ENCODE measurements at places on chromosomes 6 and 20.
A peak's percentile ranks its signal among the peaks of the same experiment; 100 is the strongest.

GRCh38 chr6:55875400-55875799, at the start of gene BMP5:
Gene BMP5, minus strand, starts transcription at chr6:55875590. Its CDS starts 725 bp downstream, at chr6:55874865.
- H3K36me3 ChIP-seq: no peaks in the 10 kb centered on the region
- no peak for DNase-seq
- H3K27ac ChIP-seq: no peak within 1 kb of the TSS
- no peaks in the 10 kb centered on the region for H3K4me1 ChIP-seq
- H3K27me3 ChIP-seq: no peaks in the 10 kb centered on the region
- peak within 1 kb of the TSS; percentile 32 for H3K4me3 ChIP-seq

DNA sequence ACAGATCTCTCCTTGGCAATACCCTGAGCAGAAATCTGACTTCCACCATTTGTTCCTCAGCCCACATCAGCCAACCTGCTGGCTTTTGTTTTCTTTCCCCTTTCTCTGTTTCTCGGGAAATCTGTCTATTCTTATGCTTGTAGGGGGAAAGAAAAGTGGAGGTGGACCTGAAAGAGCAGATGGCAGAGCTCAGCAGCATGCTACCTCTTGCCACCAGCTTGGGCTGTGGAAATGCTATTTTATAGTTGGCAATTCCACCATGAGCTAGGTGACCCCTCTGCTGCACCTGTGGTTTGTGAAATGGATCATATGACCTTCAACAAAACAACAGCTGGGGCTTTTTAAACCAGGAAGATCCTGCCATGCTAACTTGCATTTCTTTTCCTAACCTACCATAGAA, 6.8 kb upstream of the SPATS1 start:
- no peak overlapping the region for H3K27ac ChIP-seq
- no peak for DNase-seq
- no peak overlapping the region for H3K4me3 ChIP-seq
- H3K36me3 ChIP-seq: no peaks in the 10 kb centered on the region

- H3K4me1 ChIP-seq: peaks cover 17% of the 10 kb centered on the region
- H3K27me3 ChIP-seq: no peaks in the 10 kb centered on the region
- no peak for DNase-seq
- H3K27ac ChIP-seq: no peak overlapping the region
Measured at GRCh38 chr20:20202768-20203167, 150.4 kb downstream of the CFAP61 start.

GRCh38 chr20:23644164-23644563, 6.4 kb upstream of the CST3 start:
- no peaks in the 10 kb centered on the region for H3K4me1 ChIP-seq
- no peaks in the 10 kb centered on the region for H3K27me3 ChIP-seq
- no peak overlapping the region for H3K27ac ChIP-seq
- H3K4me3 ChIP-seq: no peak overlapping the region

DNA sequence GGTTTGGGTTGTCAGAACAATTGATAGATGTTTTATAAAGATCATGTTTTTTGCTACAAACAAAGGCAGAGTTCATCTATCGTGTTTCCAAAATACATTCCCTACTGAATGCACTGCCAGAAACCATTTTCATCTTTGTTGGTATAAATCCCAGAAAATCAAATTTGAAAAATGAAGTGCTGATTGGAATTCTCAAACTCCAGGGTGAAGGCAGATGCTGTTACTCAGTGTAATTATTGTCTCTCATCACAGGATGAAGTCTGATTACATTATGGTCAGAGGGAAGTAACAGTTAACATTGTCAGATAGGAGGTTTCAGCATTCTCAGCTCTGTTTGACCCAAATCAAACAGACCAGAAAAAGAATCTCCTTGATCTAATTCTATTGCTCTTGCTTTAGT, 198.4 kb upstream of the KCNK16 start:
- no peaks in the 10 kb centered on the region for H3K27me3 ChIP-seq
- no peaks in the 10 kb centered on the region for H3K36me3 ChIP-seq
- no peak for DNase-seq
- no peak overlapping the region for H3K4me3 ChIP-seq

DNA sequence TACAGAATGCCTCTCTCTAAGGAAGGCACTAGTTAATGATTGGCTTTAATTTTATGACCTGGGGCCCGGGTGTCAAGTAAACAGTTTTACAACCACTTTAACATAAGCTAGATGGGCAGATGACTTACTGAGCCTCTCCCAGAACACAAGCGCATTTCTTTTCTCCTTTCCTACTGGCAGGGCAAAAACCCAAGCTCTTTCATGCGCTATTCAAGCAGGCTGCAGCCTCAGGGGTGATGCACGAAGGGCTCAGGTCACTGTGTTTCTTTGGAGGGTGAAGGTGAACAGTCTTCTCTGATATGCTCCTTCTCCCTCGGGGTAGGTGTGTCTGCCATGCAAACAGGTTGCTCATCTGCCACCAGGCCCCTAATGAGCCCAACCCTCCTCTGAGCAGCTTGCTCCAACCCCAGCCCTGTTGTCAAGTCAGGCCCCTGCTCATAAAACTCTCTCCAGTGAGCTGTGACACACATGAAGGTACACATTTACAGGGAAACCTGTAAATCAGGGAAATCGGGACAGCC, 73.5 kb upstream of the CDH4 start:
- H3K27me3 ChIP-seq: no peaks in the 10 kb centered on the region
- no peaks in the 10 kb centered on the region for H3K36me3 ChIP-seq
- DNase-seq: no peak
- no peak overlapping the region for H3K27ac ChIP-seq
- no peaks in the 10 kb centered on the region for H3K4me1 ChIP-seq
- H3K4me3 ChIP-seq: no peak overlapping the region

- no peak overlapping the region for H3K27ac ChIP-seq
- H3K4me3 ChIP-seq: no peak overlapping the region
- no peaks in the 10 kb centered on the region for H3K27me3 ChIP-seq
- no peaks in the 10 kb centered on the region for H3K36me3 ChIP-seq
- DNase-seq: no peak
Measured at GRCh38 chr6:155939253-155939652, 483.6 kb upstream of the NOX3 start.

DNA sequence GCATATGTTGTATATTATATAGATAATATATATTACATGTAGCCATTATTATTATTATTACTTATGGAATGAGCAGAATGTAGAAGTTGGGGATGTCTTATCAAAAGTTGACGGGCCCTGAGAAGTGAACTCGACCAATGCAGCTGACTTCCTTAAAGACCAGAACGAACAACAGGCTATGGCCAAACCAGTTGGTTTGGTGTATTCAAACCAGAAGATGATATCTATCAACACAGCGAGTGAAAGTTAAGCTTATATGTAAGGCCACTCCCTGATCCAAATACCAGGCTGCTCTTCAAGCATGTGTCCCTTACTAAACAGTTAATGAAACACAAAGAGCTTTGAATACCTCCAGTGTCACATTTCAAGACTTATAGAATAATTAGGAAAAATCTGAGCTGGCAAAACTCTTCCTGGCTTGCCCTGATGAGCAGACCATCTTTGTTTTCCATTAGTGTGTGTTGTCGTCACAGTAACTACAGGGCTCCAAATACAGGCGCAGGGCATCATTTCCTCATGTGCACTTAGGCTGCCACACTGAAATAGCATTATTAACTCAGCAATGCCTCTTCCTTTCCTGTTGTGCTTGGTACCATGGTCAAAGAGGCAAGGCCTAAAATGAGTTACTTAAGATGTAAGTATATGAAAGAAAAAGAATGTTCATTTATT, 6.6 kb downstream of the FILIP1 start:
- H3K27ac ChIP-seq: peak overlapping the region; percentile 96
- no peak overlapping the region for H3K4me3 ChIP-seq
- no peak for DNase-seq

GRCh38 chr6:122401104-122401503, 1.7 kb downstream of the HSF2 start:
- no peaks in the 10 kb centered on the region for H3K36me3 ChIP-seq
- H3K4me1 ChIP-seq: no peaks in the 10 kb centered on the region
- peak overlapping the region; percentile 92 for H3K27ac ChIP-seq

- H3K36me3 ChIP-seq: no peaks in the 10 kb centered on the region
- no peaks in the 10 kb centered on the region for H3K27me3 ChIP-seq
- H3K27ac ChIP-seq: no peak overlapping the region
- H3K4me1 ChIP-seq: no peaks in the 10 kb centered on the region
Measured at GRCh38 chr6:107764684-107765460, 59.2 kb downstream of the SCML4 start.

DNA sequence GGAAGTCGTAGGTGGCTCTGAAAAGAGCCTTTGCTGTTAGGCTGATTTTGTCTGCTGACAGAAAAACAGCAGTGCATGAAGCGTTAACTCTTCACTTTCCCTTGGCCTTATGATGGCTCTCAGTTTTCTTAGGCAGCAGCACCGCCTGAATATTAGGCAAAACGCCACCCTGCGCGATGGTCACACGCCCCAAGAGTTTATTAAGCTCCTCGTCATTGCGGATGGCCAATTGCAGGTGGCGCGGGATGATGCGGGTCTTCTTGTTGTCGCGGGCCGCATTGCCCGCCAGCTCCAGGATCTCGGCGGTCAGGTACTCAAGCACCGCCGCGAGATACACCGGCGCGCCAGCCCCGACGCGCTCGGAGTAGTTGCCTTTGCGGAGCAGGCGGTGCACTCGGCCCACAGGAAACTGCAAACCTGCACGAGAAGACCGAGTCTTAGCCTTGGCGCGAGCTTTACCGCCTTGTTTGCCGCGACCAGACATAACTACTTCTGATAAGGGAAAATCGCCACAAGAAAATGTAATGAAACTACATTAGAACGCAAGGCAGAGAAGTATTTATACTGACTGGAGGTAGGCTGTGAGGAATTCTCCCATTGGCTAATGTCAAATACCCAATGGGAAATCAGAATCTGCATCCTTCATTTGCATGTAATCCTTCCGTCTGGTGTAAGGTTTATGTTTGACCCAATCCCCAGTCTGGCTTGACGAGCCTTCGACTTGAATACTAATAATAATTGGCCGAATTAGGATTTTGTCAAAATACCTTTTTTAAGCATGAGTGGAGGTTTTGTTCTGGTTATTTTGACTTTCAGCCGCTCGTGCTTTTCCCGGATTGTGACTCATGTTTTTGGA, 53.9 kb upstream of the HFE start:
- H3K36me3 ChIP-seq: no peaks in the 10 kb centered on the region
- no peaks in the 10 kb centered on the region for H3K27me3 ChIP-seq
- H3K27ac ChIP-seq: peak overlapping the region; percentile 93

DNA sequence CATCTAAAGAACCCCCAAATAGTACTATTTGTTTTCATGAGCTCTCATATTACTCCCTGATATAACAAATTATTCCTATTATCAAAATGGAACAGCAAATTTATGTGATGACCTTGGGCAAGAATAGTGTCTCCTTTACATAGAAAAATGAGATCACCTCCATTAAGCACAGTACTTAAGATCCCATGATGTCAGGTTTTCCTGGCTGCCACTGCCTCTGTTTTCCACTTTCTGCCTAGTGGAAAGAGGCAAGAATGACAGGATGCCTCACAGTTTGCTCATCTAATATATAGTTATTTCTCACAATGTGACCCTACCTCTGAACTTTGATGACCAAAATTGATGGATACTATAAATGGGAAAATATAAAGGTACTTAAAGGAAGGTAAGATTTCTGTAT, 260.1 kb upstream of the SGK1 start:
- no peaks in the 10 kb centered on the region for H3K36me3 ChIP-seq
- no peak overlapping the region for H3K27ac ChIP-seq
- H3K4me1 ChIP-seq: no peaks in the 10 kb centered on the region
- H3K4me3 ChIP-seq: no peak overlapping the region
- no peak for DNase-seq

- peaks cover 33% of the 10 kb centered on the region for H3K4me1 ChIP-seq
- H3K27ac ChIP-seq: peak overlapping the region; percentile 82
- no peak overlapping the region for H3K4me3 ChIP-seq
- no peaks in the 10 kb centered on the region for H3K27me3 ChIP-seq
- H3K36me3 ChIP-seq: peaks cover 12% of the 10 kb centered on the region
- no peak for DNase-seq
Measured at GRCh38 chr6:15495375-15495901, 167.4 kb downstream of the DTNBP1 start.

- H3K27ac ChIP-seq: no peak overlapping the region
- H3K4me1 ChIP-seq: peaks cover 5% of the 10 kb centered on the region
- H3K27me3 ChIP-seq: no peaks in the 10 kb centered on the region
- H3K4me3 ChIP-seq: no peak overlapping the region
- H3K36me3 ChIP-seq: no peaks in the 10 kb centered on the region
- DNase-seq: no peak
Measured at GRCh38 chr6:104325341-104326172, 534.2 kb downstream of the HACE1 start.

DNA sequence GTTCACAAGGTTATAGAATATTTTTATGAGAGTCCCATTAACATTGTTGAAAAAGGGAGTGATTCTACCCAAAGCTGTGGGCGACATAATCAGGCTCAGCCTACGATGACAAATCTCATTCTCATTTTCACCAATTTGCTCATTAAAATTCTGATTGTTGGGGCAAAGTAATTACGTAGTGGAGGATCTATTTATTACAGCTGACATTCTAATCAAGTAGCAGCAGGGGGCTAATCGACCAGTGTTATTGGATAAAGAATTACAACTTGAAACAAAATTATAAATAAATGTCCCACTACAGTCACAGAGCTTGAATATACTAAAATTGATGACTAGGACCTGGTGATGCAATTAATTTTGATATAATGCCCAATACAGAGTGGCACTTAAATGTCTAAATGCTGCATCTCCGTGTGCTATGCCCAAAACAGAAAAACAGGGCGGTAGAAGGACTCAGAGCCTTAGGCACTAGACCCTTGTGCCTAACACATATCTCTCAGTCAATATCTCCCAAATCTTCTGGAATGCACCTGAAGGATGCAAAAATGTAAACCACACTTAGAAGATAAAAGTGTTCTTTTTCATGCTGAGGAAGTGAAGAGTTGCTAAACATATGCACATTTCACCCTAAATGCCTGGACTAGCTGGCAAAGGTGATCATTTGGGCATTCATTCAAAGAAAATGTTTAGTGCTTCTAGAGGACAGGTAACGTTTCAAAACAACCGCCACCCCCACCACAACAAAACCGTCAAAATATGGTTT, 88.3 kb downstream of the CD24 start:
- H3K4me3 ChIP-seq: no peak overlapping the region
- H3K36me3 ChIP-seq: no peaks in the 10 kb centered on the region
- H3K4me1 ChIP-seq: no peaks in the 10 kb centered on the region
- no peaks in the 10 kb centered on the region for H3K27me3 ChIP-seq
- H3K27ac ChIP-seq: no peak overlapping the region

DNA sequence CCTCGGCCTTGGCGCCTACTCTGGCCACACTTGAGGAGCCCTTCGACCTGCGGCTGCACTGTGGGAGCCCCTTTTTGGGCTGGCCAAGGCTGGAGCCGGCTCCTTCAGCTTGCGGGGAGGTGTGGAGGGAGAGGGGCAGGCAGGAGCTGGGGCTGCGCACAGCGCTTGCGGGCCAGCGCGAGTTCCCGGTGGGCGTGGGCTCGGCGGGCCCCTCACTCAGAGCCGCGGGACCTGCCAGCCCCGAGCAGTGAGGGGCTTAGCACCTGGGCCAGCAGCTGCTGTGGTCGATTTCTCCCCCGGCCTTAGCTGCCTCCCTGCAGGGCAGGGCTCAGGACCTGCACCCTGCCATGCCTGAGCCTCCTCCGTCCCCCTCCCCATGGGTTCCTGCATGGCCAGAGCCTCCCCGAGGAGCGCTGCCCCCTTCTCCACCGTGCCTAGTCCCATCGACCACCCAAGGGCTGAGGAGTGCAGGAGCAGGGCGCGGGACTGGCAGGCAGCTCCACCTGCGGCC, 136.8 kb downstream of the EPHA7 start:
- no peak overlapping the region for H3K4me3 ChIP-seq
- no peaks in the 10 kb centered on the region for H3K36me3 ChIP-seq
- H3K27ac ChIP-seq: no peak overlapping the region
- H3K27me3 ChIP-seq: no peaks in the 10 kb centered on the region
- DNase-seq: no peak
